ENCODE measurements at places on chromosomes 3 and 15. TPM values are rescaled to one million over a fixed set of nuclear protein-coding genes. Genes with fewer than 3 reads are reported as not detected.

AADACL2 gene
- total RNA-seq = not detected

SPESP1 gene
- not detected for total RNA-seq

PRSS50 gene
- 0.24 TPM for total RNA-seq

SOX14 gene
- 0.57 TPM for total RNA-seq

CKMT1A gene
- total RNA-seq = 35.5 TPM

SLC9A9 gene
- 0.48 TPM for total RNA-seq

FHIT gene
- total RNA-seq = 4.0 TPM

ZNF80 gene
- not detected for total RNA-seq

NR2E3 gene
- 0.35 TPM for total RNA-seq

RHCG gene
- total RNA-seq = 0.31 TPM

TM6SF1 gene
- 0.96 TPM for total RNA-seq

TCTA gene
- total RNA-seq = 11.2 TPM

SEMA5B gene
- 9.4 TPM for total RNA-seq

REC114 gene
- total RNA-seq = not detected

GOLGA6D gene
- total RNA-seq = 0.37 TPM

UACA gene
- total RNA-seq = 38.0 TPM

SPINK8 gene
- not detected for total RNA-seq

DALRD3 gene
- 27.1 TPM for total RNA-seq

IQCF5 gene
- not detected for total RNA-seq

TRIM42 gene
- total RNA-seq = not detected

All from H9 (cell line).